CD8-positive, alpha-beta T cell (primary cell): ENCODE measurements at places on chromosomes 16 and 17. TPM values are rescaled to one million over a fixed set of nuclear protein-coding genes. Genes with fewer than 3 reads are reported as not detected.

DNA sequence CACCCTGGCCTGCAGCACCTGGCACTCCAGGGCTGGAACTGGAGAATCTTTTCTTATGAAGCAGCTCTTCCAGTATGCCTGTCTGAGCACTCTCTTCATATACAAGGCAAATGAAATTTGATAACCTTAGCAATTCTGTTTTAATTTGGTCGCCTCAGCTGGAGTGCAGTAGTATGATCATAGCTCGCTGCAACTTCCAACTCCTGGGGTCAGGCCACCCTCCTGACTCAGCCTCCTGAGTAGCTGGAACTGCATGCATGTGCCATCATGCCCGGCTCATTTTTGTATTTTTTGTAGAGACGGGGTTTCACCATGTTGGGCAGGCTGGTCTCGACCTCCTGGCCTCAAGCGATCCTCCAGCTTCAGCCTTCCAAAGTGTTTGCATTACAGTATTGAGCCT is 140.8 kb upstream of the CHMP6 start:
- no peak for DNase-seq

GRCh38 chr17:57570724-57571344 is 174.3 kb downstream of the CCDC182 start:
- DNase-seq: no peak

GRCh38 chr16:58392215-58393137 is at the start of gene GINS3:
GINS3 (plus strand) TSS chr16:58392471; CDS start chr16:58392602, 131 bp downstream.
- peak; percentile 85 for DNase-seq

Gene EVPL
- 0.38 TPM for total RNA-seq

Gene TNS4
- total RNA-seq: 2.9 TPM

Gene TP53TG3
- not detected for total RNA-seq

Gene ATF7IP2
- total RNA-seq: 88.1 TPM

Gene ARHGAP44
- total RNA-seq: not detected
